Activated CD4-positive, alpha-beta T cell treated with anti-CD3 and anti-CD28 coated beads, Interleukin-2, amount 50 U/mL, for 1 hour (primary cell): ENCODE measurements at places on chromosomes 16 and 17.

GRCh38 chr16:77987810-77988209 lies 34.5 kb upstream of the CLEC3A start:
- DNase-seq: no peak

DNA sequence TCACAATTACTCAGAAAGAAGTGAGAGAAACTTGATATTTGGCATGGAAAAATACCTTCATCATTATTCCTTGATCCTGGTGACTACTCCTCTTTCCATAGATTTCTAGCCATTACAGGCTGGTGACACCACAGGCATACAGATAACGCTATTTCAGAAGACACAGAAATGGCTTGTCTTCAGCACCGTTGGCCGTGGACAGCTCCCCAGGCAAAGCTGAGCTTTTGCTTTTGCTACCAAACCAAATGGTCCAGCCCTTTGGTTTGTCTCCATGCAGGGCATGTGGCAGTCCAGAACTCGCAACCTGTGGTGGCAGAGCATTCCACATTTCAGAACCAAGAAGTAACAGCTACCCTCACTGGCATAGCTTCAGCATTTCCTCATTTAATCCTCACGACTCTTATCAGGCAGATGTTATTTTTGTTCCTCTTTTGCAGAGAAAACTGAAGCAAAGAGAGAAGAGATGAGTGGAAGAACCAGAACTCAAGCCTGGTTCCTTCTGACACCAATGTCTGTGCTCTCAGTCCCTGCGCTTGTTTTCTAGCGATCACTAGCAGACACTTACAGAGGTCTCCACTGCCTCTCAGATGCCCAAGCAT lies 55.5 kb downstream of the HS3ST4 start:
- DNase-seq: no peak

DNA sequence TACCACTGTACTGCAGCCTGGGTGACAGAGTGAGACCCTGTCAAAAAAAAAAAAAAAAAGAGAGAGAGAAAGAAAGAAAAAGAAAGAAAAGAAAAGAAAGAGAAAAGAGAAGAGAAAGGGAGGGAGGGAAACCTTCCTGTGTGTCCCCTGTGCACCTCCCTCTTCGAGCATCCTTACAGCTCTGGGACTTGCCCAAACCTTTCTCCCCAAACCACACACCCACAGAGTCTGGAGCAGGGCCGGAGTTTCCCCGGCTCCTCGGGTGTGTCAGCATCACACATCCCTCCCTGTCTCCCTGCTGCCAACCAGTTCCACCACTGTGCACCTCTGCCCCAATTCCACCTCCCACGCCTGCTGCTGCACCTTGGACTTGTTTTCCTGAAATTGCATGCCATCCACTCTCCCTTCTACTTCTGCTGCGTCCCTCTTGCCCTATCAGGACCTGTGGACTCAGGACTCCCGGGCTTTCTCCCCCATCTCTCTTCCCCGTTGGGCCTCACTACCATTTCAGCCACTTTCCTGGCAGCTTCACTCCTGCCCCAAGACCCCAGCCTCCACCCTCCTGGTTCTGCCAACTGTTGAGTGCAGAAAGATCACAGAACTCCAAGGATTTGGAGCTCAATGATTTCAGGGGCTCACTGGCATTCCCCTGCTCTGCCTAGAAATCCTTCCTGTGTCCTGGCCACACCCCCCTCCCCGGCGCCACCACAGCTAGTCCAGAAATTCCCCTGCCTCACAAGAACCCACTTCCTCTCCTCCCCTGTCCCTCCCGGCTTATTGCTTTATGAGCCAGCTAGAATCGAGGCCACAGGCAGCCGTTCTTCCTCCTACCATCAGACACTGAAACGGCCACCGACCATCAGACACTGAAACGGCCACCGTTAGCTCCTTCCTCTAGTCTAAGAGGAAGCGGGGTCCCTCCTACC lies 3.7 kb upstream of the CDK3 start:
- no peak for DNase-seq

- no peak for DNase-seq
These were observed 544 bp downstream of the CCP110 start for GRCh38 chr16:19524356-19524615.

GRCh38 chr17:79027274-79027924 lies 3.4 kb downstream of the C1QTNF1 start:
- no peak for DNase-seq
